Hepatocyte (in vitro differentiated cells): ENCODE measurements at places on chromosomes 3 and 15. TPM values are rescaled to one million over a fixed set of nuclear protein-coding genes. Genes with fewer than 3 reads are reported as not detected.
A peak's percentile ranks its signal among the peaks of the same experiment; 100 is the strongest.

DNA sequence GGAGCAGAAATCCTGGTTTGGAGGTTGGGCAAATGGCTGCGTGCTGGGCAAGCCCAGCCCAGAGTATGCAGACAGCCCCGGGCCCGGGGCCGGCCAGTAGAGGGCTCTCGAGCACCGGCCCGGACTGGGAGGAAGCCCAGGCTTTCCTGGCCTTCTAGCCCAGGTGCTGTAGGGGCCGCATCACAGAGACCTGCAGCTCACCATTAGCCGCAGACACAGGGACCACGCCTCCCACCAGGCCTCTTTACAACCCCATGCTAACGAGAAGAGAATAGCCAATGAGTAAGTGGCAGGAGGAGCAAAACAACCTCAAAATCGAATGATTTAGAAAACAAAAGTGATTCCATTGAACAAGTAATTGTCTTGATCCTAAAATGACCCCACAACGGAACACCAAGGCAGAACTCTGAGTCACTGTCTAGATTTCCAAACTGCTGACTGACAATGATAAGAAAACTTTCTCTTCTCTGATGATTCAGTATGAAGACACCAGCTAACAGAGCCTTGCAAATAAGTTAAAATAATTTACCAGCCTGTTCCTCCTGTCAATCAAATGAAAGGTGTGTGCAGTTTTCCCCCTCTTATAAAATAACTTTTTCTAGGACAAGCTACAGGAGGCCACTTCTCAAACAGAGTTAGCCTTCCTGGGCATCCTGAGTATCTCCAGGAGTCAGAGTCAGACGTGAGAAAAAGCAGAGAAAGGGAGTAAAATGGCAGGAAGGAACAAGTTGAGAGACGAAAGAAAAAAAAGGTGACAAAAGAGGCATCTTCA is 102.2 kb downstream of the DGKG start:
- peak; percentile 90 for DNase-seq

GRCh38 chr3:171204942-171205341 is 178.4 kb upstream of the SLC2A2 start:
- DNase-seq: no peak

CCDC39 gene
- polyA plus RNA-seq: not detected in 2 replicates

DNA sequence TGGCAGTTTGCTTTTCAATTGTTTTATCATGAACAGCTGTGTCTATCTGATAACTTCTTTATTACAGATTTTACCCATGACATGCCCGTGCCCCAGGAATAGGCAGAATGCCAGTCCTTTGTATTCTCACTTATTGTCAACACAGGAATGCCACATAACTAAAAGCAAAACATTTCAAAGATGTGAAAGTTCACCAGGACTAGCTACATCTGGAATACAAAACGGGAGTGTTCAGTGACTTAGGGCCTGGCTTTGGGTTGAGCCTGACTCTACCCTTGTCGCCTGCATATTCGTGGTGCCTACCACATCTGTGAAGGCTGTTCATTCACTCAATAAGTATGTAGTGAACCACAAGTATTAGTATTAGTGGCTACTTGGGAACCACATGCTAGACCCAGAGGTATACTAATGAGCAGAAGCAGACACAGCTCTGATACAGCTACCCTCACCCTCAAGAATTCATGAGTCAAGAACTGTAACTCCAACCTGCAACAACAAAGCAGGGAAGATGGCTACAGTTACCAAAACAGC is 2.9 kb downstream of the TNFSF10 start:
- DNase-seq: no peak

HIGD2B gene
- polyA plus RNA-seq: 0.23 TPM in 1 of 2 replicates, not detected in the other

- DNase-seq: no peak
These were observed 112.7 kb downstream of the TBL1XR1 start for GRCh38 chr3:177084616-177085015.

MYO1E gene
- polyA plus RNA-seq: 107 and 129 TPM in 2 replicates

GRCh38 chr15:34608517-34608916 is 25.1 kb upstream of the GOLGA8B start:
- DNase-seq: no peak

DNA sequence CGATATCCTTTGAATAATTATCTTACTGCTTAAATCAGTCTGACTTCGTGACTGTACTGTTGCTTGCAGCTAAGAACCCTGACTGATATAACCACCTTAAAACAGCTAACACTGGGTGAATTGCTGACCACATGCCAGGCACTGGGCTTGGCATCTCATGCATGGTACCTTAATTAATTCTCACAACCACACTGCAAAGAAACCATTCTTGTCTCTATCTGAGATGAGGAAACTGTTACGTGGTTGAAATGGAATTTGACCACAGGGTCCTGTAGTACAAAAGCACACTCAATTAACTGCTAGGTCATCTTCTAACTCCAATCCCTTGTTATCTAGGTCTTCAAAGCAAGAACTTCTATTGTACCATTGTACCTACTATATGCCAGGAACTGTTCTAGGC is 92.7 kb upstream of the PRICKLE2 start:
- no peak for DNase-seq

DNA sequence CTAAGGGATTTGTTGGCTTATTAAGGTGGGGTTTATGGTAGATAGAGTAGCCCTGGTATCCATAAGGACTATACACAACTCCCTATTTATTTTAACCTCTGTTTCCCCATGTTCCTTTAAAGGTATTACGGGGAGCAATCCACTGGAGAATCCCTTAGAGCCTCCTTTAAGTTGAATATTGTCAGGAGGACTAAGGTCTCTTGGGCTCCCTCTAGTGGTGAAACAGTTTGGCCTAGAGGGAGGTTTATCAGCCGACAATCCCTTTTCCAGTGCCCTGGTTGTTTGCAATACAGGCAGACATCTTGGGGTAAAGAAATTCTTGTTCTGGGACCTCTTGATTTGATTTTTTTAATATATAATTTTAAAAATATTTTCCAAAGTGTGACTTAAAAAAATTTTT is 12.9 kb downstream of the OPA1 start:
- DNase-seq: peak; percentile 82

- DNase-seq: no peak
These were observed 7.4 kb upstream of the CHRNA3 start for GRCh38 chr15:78628227-78628626.

- DNase-seq: no peak
These were observed 32.3 kb downstream of the PAQR9 start for GRCh38 chr3:142931222-142931621.

NEK10 gene
- polyA plus RNA-seq: 0.13 and 0.73 TPM in 2 replicates

LXN gene
- 21.3 and 24.8 TPM in 2 replicates for polyA plus RNA-seq

DNA sequence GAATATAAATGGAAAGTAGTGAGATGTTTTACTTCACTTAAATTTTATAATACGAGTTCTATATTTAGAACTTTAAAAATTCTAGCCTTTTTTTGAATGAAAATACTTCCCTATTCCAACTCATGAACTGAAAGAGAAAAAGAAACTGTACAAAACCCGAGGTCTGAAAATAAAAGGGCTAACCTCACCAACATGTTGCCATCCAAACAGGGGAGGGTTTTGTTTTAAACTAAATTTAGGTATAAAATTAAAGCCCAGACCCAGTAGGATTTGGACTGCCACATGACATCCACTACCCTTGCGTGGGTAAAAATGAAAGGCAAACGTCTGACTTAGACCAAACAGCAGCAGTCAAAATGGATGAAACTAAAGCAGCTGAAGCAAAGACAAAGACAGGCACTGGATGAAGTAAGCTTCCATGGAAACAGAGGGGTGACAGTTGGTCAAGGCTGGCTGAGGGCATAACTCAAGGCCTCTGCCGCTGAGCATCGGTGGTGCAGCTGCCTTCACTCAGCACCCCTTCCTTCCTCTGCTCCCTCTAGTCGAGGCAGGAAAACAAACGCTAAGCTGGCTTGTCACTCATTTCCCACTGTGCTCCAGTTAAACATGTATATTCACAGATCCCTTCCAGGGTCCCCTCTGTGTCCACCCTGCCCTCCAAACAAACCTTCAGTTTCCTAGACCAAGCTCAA is 58.1 kb downstream of the TM4SF4 start:
- DNase-seq: no peak

ANKUB1 gene
- polyA plus RNA-seq: not detected in 2 replicates

- DNase-seq: no peak
These were observed 14.1 kb downstream of the CCDC33 start for GRCh38 chr15:74250266-74250665.

TM4SF4 gene
- 366 and 434 TPM in 2 replicates for polyA plus RNA-seq

DNA sequence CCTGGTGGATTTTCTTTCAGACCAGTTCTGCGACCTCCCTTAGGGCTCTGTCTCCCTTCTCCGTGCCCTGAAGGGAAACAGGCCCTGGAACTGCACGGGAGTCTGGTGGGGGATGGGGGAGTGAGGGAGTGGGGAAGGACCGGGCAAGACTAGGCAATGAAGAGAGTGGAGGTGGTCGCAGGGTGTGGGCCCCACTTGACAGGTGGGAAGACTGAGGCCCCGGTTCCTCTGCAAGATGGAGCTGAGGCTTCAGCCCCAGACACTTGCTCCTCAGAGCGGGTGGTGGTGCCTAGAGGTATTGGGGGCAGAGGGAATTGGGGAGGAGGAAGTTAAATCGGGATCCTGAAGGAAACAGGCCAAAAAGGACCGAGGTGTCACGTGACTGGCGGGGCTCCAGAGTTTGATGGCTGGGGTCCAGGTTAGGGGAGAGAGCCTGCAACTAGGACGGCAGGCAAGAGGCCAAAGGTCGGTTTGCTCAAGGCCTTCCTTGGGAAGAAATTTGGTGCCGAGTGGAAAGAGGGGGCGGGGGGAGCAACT is 597 bp upstream of the CAMK1 start:
- DNase-seq: peak; percentile 68

ADGRG7 gene
- polyA plus RNA-seq: 2.5 and 4.9 TPM in 2 replicates

TNNC1 gene
- polyA plus RNA-seq: 9.7 and 19.8 TPM in 2 replicates

- DNase-seq: no peak
These were observed 87.8 kb downstream of the ADCY5 start for GRCh38 chr3:123361071-123361470.

- DNase-seq: no peak
These were observed 57.6 kb upstream of the BBX start for GRCh38 chr3:107465064-107465631.

TTC23 gene
- 31.3 and 40.4 TPM in 2 replicates for polyA plus RNA-seq

- DNase-seq: no peak
These were observed 28.4 kb downstream of the RASGRP1 start for GRCh38 chr15:38536201-38536676.

DNA sequence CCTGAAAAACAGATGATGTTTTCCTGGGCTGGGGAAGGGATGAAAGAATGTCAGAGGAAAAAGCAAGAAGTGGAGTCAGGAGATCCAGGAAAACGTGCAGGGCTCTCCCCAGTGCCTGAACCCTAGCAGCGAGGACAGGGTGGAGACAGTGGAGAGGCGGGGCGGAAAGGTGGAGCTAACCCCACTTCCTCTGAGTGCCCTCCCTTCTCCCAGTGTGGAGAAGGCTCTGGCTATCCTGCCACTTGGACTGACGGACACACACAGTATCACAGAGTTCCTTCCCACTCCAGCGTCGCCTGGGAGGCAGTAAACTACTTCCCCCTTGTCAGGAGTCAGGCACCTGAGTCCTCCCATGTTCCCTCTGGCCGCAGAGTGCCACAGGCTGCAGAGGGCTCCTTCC is 125.3 kb upstream of the CHRNA7 start:
- peak; percentile 6 for DNase-seq

- DNase-seq: no peak
These were observed 30.1 kb downstream of the SCN11A start for GRCh38 chr3:39021465-39022285.

GRCh38 chr3:51937014-51937413 is 4.7 kb downstream of the RRP9 start:
- DNase-seq: no peak

- no peak for DNase-seq
These were observed 80.5 kb downstream of the CDIN1 start for GRCh38 chr15:36659917-36660316.

GRCh38 chr15:82894971-82895520 is 57.5 kb downstream of the HOMER2 start:
- DNase-seq: no peak

MUC4 gene
- 0.89 and 0.94 TPM in 2 replicates for polyA plus RNA-seq
